CD8-positive, alpha-beta memory T cell (primary cell): ENCODE measurements at places on chromosomes 12 and 14. TPM values are rescaled to one million over a fixed set of nuclear protein-coding genes. Genes with fewer than 3 reads are reported as not detected.
A peak's percentile ranks its signal among the peaks of the same experiment; 100 is the strongest.

DNA sequence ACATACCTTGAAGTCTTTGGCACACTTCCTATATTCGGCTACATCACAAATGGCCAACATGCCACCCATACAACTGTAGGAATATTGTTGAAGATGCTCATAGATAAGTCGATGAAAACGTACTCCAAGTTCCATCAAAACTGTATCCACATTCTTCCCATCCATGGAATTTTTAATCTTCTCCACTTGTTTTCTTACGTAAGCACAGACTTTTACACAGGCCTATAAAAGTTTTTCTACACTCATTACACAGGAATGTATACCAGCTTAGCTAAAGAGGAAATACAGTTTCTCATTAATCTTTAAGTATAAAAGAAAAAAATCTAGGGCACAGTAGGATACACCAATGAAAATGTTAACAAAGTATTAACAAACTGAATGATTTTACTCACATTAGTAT is 59.1 kb downstream of the EXOC5 start:
- H3K27ac ChIP-seq, result no peak overlapping the region
- H3K4me3 ChIP-seq, result no peak overlapping the region
- peaks cover 3% of the 10 kb centered on the region for H3K36me3 ChIP-seq
- no peaks in the 10 kb centered on the region for H3K4me1 ChIP-seq

DNA sequence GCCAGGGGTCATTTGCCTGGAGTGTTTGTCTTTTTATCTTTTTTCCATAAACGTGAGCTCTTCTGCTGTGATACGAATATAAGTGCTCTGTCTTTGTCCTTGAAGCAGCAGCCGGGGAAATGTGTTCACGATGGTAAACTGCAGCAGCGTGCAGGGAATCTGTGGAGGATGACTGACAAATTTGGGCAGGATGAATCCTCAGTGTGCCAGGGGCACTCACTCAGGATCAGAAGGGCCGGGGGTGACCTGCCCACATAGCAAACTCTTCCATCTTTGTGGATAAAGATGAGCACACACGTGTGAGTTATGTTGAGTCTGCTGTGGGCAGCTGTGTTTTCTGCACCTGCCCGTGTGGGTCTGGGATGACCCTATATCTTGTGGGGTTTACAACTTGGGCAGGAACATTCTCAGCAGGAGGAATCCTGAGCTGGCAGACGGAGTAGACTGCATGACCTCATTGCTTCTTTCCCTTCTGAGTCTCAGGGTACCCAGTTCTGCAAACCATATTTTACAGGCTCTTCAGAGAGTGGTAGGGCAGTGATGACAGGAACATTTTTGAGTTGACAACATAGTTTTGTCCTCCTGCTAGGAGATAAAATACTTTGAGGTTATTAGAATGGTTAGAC is 711 bp downstream of the ANO4 start:
- H3K27ac ChIP-seq, result no peak overlapping the region
- DNase-seq, result no peak
- no peak overlapping the region for H3K4me3 ChIP-seq
- no peaks in the 10 kb centered on the region for H3K36me3 ChIP-seq

- no peaks in the 10 kb centered on the region for H3K36me3 ChIP-seq
- H3K27ac ChIP-seq, result no peak within 1 kb of the TSS
- DNase-seq, result no peak
- H3K4me3 ChIP-seq, result no peak within 1 kb of the TSS
- no peaks in the 10 kb centered on the region for H3K27me3 ChIP-seq
Measured at GRCh38 chr12:54364413-54364812, at the start of gene GPR84. Gene GPR84 (minus strand): TSS chr12:54364486. CDS start chr12:54363851, 635 bp downstream.

The LTBR gene
- total RNA-seq, result 1.4 TPM

GRCh38 chr12:3033539-3033867 is 43.7 kb upstream of the TSPAN9 start:
- H3K4me3 ChIP-seq, result no peak overlapping the region
- no peaks in the 10 kb centered on the region for H3K4me1 ChIP-seq
- no peak for DNase-seq

The CD4 gene
- 1.8 TPM for total RNA-seq

The KSR2 gene
- 0.11 TPM for total RNA-seq

DNA sequence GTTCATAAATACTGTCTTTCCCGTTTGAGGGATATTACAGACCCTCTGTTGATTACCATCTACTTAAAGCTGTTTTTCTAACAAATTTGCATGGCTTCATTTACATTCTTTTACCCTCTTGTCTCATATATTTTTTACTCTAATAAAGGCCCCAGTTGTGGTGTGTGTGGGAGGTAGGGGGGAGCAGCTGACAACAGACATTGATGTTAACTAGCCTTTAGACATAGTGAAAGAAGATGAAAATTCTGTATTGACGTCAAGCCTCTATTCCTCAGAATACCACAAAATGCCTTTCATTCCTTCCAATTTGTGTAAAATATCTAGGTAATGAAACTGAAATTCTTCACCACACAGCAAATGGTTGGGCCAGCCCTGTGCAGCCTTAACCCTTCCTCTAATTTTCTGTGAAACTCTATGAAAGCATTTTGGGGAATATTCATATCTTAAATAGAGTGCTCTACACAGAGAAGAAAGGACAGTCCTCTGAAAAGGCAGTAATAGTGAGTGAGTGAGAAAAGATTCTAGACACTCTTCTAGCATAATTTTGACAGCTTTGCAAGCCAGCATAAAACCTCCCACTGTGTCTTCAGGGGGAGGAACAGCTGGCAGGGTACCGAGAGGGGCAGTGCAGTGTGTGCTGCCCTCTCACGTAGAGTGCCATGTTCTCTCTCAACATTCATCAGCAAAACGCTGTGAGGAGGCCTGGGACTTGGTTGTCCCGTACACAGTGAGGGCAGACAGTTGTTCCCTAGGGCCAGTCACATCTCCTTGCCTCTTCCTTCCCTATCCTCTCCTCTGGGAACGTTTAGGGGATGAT is 20.1 kb upstream of the CERS5 start:
- no peak overlapping the region for H3K27ac ChIP-seq
- no peak for DNase-seq
- peaks cover 7% of the 10 kb centered on the region for H3K4me1 ChIP-seq
- H3K4me3 ChIP-seq, result no peak overlapping the region
- no peaks in the 10 kb centered on the region for H3K36me3 ChIP-seq

DNA sequence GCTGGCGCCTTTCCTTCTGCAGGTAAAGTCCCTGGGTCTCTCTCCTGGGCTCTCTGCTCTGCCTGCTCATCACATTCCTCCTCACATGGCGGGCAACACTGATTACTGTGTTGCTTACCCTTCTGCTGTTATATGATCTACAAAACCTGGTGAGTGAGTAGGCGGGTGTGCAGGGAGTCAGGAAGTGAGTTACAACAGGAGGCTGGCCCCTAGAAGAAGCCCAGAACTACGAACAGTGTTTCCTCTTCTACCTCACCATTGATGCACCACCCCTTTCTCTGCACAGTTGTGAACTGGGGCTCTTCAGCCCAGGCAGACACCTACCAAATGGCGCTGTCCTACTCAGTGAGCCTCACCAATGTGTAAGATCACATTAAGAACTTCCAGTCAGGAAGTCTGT is 4.9 kb upstream of the KLHL33 start:
- peak; percentile 63 for DNase-seq
- H3K4me1 ChIP-seq, result peaks cover 22% of the 10 kb centered on the region
- H3K27ac ChIP-seq, result no peak overlapping the region
- peak overlapping the region; percentile 10 for H3K4me3 ChIP-seq
- no peaks in the 10 kb centered on the region for H3K27me3 ChIP-seq
- no peaks in the 10 kb centered on the region for H3K36me3 ChIP-seq

The ACSS3 gene
- total RNA-seq, result not detected

The PRB4 gene
- not detected for total RNA-seq

The SOX5 gene
- 0.18 TPM for total RNA-seq

The AMDHD1 gene
- total RNA-seq, result 2.0 TPM

DNA sequence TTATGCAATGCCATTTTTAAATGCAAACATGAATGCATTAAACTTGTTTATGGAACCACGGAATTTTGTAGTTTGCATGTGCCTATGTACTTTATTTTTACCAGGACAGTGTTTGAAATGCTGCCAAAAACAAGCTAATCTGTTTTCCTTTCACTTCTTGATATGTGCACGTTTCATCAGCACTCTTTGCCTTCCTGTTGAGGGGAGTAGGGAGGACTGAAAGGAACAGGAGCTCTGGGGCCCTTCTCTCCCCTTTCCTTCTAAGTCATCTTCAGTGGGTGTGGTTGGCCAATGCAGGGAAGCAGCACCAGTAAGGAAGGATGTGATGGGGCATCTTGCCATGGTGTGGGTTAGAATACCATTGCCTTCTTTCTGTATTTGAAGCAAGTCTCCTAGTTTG is 12.1 kb upstream of the PPP4R4 start:
- no peak overlapping the region for H3K27ac ChIP-seq
- H3K27me3 ChIP-seq, result no peaks in the 10 kb centered on the region
- no peak overlapping the region for H3K4me3 ChIP-seq
- DNase-seq, result no peak

GRCh38 chr12:70267550-70267949 is 24.3 kb downstream of the CNOT2 start:
- H3K4me3 ChIP-seq, result no peak overlapping the region
- H3K36me3 ChIP-seq, result no peaks in the 10 kb centered on the region

- H3K4me3 ChIP-seq, result no peak overlapping the region
- no peak overlapping the region for H3K27ac ChIP-seq
- no peaks in the 10 kb centered on the region for H3K4me1 ChIP-seq
- no peaks in the 10 kb centered on the region for H3K36me3 ChIP-seq
- no peak for DNase-seq
Measured at GRCh38 chr12:54654926-54655325, 6.8 kb upstream of the DCD start.

DNA sequence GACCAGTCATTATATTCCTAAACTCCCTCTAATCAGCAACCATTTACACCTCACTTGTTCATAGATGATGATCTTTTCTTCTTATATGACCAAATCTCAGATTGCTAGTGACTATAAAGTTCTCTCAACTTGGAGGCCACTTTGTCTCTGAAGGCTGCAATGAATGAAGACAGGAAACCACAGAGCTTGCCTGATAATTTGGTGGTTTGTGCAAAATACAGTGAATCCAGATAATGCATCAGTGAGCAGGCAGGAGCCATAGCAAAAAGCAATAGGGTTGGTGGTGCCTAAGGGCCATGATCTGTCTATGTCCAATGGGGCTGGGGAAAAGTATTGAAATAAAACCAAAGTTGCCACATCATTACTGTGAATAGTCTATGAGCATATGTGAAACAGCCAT is 123.8 kb upstream of the LRFN5 start:
- no peak overlapping the region for H3K27ac ChIP-seq
- no peak for DNase-seq
- no peaks in the 10 kb centered on the region for H3K36me3 ChIP-seq
- no peaks in the 10 kb centered on the region for H3K27me3 ChIP-seq

DNA sequence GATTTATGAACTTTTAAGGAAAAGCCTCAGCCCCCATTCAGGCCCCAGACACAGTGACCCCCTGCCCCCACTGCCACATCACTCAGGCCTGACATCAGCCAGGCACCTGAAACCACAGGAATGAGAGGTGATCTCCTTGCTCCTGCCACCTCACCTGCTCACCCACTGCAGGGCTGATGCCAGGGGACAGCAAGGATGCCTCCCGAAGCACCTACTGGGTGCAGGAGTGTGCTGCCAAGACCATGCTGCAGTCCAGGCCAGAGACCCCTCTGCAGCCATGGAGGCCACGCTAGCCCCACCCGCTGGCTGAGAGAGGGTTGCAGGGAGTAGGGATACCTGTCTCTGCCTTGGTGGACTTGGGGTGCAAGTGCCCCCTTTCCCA is 18.6 kb upstream of the KRT7 start:
- H3K27me3 ChIP-seq, result no peaks in the 10 kb centered on the region
- no peak overlapping the region for H3K4me3 ChIP-seq
- no peaks in the 10 kb centered on the region for H3K36me3 ChIP-seq
- DNase-seq, result no peak
- H3K4me1 ChIP-seq, result no peaks in the 10 kb centered on the region
- no peak overlapping the region for H3K27ac ChIP-seq

The TPPP2 gene
- total RNA-seq, result not detected

The SYNE3 gene
- total RNA-seq, result 39.7 TPM

The TMEM121 gene
- total RNA-seq, result 17.1 TPM

The IAPP gene
- total RNA-seq, result not detected

- no peaks in the 10 kb centered on the region for H3K36me3 ChIP-seq
- H3K4me1 ChIP-seq, result no peaks in the 10 kb centered on the region
- no peak overlapping the region for H3K4me3 ChIP-seq
- H3K27ac ChIP-seq, result no peak overlapping the region
- no peak for DNase-seq
Measured at GRCh38 chr12:11026118-11026517, 3.7 kb upstream of the TAS2R19 start.

DNA sequence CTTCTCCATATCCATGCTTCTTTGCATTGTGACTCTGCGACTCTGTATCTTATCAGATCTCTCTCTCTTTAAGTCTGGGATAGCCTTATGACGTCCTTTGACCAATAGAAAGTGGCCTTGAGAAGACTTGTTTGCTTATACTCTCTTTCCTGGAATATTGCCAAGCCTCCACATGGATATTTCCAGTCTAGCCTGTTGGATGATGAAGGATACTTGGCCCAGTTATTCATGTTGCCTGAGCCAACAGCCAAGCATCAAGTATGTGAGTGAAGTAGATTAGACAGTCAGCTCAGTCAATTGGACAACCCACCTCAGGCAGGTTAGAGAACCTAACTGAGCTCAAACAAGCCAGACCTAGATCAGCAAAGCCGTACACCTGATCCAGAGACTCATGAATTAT is 864.2 kb upstream of the MGAT4C start:
- no peak for DNase-seq
- no peaks in the 10 kb centered on the region for H3K27me3 ChIP-seq
- H3K4me1 ChIP-seq, result no peaks in the 10 kb centered on the region
- no peaks in the 10 kb centered on the region for H3K36me3 ChIP-seq

GRCh38 chr12:14952299-14952921 is 9.0 kb downstream of the ARHGDIB start:
- peak overlapping the region; percentile 62 for H3K4me3 ChIP-seq
- H3K4me1 ChIP-seq, result peaks cover 96% of the 10 kb centered on the region
- H3K27me3 ChIP-seq, result no peaks in the 10 kb centered on the region
- H3K36me3 ChIP-seq, result peaks cover 29% of the 10 kb centered on the region

The TAS2R8 gene
- not detected for total RNA-seq

The MYH6 gene
- total RNA-seq, result not detected

DNA sequence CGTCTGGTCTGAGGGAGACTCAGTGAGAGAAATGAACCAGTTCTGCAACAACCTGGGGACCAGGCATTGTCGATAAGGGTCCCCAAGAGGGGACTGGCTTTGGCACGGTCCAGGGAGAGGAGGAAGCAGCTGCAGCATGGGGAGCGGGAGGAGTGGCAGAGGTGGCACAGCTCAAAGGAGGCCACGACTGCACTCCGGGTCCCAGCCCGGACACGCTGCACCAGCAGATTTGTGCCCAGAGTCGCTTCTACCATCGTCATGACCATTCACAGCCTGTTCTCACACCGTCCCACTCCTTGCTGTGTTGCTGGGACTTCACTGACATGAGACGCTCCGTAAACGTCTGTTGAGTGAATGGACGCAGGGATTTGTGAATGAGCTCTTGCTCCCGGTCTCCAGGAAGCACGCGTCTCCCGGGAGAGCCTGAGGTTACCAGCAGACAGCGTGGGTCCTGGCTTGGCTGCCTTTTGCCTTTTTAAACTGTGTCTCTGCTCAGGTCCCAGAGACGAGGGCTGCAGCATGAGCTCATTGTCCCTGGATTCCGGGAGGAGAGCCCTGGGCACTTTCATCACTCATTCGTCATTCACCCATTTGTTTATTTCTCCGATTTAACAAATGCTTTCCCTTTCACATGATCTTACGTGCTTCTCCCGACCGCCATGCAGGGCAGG is 137.0 kb downstream of the PIWIL1 start:
- no peak for DNase-seq
- no peaks in the 10 kb centered on the region for H3K27me3 ChIP-seq
- H3K4me3 ChIP-seq, result no peak overlapping the region
- no peak overlapping the region for H3K27ac ChIP-seq

- H3K27ac ChIP-seq, result no peak overlapping the region
- H3K4me1 ChIP-seq, result no peaks in the 10 kb centered on the region
- no peaks in the 10 kb centered on the region for H3K27me3 ChIP-seq
- no peak overlapping the region for H3K4me3 ChIP-seq
Measured at GRCh38 chr12:93813972-93814821, 137.0 kb downstream of the CRADD start.
